Activated effector memory CD4-positive, alpha-beta T cell treated with anti-CD3 and anti-CD28 coated beads, Interleukin-2, amount 50 U/mL, for 16 hours (primary cell): ENCODE measurements at places on chromosomes 12 and 14.
A peak's percentile ranks its signal among the peaks of the same experiment; 100 is the strongest.

GRCh38 chr14:102776761-102777710, at the start of gene TRAF3:
Gene TRAF3 (plus strand): TSS chr14:102777449. CDS start chr14:102870202, 92,753 bp downstream.
- peak; percentile 96 for DNase-seq

DNA sequence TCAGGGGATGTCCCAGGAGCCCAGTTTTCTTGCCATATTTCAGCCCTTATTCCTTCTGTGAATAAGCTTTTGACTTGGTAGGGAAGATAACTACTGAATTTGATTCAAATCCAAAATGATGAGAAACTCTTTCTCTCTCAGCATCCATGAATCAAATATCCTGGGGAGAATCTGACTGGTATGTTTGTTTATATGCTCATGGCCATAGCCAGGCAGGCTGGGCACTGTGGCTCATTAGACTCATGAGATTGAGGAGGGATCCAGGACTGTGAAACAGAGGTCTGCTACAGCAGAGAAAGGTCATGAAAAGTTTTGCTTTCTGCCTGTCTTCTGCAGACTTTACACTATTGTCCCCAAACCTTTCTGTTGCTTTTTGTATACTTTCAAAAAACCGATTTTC, 346.4 kb upstream of the ATP2B1 start:
- no peak for DNase-seq

DNA sequence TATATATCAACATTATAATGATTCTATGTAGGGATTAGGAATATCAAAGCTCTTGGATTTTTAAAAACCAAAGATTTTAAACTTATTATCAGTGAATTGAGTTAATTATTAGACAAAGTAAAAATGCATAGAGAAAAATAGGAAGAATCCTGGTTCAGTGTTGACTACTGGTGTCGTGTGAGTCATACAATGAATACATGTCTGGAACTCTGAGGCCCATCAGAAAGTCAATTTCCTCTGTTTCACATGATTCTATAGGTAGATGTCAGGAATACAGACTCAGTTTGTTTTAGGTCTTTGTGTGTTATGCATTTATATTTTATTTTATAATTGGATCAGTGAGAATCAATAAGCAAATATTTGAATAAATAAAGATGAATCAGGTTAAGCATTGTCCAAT, 84.5 kb upstream of the RTL1 start:
- no peak for DNase-seq

DNA sequence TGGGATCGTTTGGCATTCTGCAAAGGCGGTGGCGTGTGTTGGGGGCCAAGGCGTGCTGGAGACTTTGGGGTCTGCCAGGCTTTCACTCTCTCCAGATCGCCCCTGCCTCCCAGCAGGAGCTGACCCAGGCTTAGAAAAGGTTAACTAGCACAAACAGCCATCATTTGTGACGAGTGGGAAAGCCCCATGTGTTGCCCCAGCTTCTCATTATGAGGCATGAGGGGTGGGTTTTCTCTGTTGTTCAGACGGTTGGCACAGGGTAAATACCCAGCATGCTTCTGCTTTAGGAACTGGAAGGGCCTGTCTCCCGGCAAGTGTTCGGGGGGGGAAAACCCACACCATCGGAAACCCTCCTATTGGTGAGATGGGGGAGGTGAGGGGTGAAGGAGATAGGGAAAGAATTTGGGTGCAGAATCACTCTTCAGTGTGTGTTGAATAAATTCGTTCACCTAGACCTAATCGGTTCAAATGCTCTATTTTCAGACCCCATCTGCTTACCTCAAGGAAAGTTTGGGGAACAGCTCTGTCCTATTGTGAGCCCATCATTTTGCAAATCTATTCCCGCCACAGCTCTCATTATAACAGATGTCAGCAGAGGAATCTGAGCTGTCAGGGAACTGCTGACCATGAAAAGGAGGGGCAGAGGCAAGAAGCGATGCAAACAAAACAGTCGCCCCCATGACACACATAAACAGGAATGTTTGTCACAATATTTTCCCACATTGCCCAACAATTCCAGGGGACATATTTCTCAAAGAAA, 34.7 kb upstream of the C12orf42 start:
- DNase-seq: no peak

GRCh38 chr12:50099302-50100008, 4.4 kb upstream of the GPD1 start:
- DNase-seq: no peak

- DNase-seq: no peak
These were observed 13.1 kb downstream of the CRY1 start for GRCh38 chr12:107080299-107080698.

DNA sequence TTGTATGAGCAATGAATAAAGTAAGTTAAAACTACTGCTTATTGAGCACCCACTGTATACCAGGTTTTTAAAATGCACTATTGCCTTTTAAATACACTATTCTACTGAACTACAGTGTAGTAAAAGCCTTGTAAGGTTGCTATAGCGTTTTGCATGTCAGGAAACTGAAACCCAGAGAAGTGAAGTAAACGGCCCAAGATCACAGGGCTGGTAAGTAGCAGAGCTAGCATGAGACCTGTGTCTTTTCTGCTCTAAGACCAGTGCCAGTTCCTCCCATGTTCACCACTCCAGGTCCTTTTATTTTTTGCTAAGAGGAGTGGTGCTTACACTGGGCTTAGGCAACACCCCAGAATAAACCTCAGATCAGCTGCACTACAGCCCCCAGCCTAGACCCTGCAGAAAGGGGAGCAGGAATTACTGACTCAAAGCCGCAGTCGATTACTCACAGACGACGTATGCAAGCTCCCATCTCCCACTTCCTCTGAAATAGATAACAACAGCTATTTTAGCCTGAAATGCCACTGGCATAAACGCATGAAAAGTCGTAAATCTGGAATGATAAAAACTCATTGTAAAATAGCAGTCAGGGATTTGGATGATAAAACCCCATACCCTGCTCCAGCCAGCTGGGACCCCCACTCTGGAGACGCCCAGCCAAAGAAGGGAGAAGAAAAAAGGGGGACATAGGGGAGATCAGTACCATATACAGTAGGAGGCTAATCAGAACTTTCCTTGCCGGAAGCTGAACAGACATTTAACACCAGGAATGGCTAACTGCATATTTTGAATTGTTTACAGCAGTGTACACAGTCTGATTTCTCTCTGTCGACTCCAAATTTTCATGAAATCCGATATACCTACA, 108.3 kb downstream of the NUAK1 start:
- no peak for DNase-seq

- DNase-seq: peak; percentile 4
These were observed 72.1 kb upstream of the DIO3 start for GRCh38 chr14:101489092-101489760.

DNA sequence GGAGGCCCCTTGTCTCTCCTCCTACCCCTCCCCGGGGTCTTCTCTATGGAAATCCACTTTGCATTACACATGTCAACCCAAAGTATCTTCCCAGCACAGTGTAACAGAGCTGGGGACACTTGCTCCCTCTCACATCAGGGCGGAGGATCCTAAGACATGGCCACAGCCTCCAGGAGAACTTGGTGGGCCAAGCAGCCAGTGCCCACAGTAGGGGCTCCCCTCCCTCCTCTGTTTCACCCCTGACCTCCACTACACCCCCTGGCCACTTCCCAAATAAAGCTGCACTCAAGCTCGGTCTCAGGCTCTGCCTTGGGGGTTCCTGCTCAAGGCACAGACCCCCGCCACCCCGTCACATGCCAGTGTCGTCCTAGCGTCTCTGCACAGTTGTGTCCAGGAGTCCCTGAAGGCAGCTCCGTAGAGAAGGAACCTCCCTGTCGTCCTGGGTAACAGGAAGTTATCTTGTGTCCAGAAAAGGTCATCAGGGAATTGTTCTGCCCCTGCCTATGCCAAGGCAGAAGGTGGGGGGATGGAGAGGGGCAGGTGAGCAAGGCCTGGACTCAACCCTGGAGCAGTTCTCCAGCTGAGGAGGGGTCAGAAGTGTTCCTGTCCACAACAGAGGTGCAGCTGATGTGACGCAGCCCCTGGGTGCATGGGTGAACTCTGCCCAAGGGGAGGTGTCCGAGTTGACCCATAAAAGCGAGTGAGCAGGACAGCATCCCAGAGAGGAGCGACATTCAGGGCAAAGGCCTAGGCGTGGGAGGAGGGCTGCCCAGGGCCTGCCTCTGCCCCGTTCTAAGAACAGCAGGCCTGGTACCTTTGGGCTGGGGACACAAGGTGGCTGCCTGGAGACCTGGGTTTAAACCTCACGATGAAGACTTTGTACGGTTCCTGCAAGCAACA, 25.5 kb downstream of the DIO3 start:
- peak; percentile 48 for DNase-seq

- no peak for DNase-seq
These were observed 65.8 kb downstream of the KCNK10 start for GRCh38 chr14:88256997-88257950.

GRCh38 chr12:112303004-112303403, 79.2 kb downstream of the HECTD4 start:
- DNase-seq: peak; percentile 77

DNA sequence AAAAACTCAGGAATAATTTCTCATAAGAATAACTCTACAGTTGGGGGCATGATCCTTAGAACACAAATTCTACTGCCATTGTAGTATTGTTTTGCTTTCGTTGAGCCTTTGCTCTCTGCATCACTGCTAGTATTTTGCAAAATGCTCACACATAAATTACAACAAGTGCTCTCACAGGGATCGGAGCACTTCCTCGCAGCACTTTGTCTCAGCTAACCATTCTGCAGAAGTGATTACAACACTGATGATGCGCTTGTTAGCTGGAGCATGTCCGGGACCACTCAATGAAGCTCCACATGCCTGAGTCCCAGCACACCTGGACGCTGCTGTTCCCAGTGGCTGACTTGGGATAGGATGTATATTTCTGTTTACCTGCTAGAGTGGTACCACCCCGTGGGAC, 31.6 kb downstream of the MOAP1 start:
- no peak for DNase-seq

GRCh38 chr14:95993768-95994592, 45.2 kb upstream of the C14orf132 start:
- DNase-seq: no peak

GRCh38 chr12:62933220-62933601, 1.7 kb downstream of the PPM1H start:
- DNase-seq: no peak

DNA sequence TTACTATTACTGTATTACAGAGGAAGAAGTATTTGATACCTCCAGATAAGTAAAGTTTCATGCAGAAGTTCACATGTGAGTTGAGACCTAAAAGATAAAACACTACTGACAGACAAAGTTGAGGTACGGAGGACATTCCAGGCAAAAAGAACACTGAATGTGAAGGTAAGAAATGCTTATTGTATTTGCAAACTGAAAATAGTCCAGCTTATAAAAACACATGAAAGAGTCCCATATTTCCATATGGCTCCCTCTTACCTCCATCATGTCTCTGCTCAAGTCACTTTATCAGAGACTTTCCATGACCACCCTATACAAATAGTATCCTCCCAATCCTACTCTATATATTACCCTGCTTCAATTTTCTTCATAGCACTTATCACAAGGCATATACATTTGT, 35.8 kb downstream of the SENP1 start:
- no peak for DNase-seq
